ENCODE measurements at places on chromosomes 1 and 21. TPM values are rescaled to one million over a fixed set of nuclear protein-coding genes. Genes with fewer than 3 reads are reported as not detected.

DNA sequence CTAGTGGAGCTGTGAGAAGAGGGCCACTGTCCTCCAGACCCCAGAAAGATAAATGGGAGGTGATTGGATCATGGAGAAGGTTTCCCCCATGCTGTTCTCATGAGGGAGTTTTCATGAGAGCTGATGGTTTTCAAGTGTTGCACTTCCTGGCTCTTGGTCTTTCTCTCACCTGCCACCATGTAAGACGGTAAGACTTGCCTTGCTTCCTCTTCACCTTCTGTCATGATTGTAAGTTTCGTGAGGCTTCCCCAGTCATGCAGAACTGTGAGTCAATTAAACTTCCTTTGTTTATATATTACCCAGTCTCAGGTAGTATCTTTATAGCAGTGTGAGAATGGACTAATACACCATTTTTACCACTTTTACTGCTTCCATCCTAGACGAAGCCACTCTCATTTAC is 27.6 kb downstream of the GPR88 start:
- no peak for DNase-seq

DNA sequence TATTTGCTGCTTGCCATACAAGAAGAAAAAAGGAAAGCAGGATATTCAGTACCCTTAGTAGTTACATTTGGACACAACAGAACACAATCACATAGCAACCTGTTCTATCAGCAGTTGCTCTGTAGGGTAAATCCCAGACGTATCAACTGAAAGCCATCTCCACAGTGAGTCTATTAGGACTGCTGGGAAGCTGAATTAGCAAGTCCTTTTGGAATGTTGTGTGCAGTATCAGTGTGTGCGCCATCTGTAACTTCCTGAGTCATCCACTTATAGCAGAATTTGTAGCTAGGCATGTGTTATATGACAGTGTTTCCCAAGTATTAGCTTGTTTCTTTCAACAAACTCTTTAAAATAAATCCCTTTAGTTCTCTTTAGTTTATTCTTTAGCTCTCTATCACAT is 21.3 kb downstream of the CCDC30 start:
- no peak for DNase-seq

Gene SEC16B
- 21.9 TPM for total RNA-seq

- no peak for DNase-seq
These were observed 1644.0 kb upstream of the B3GALT2 start for GRCh38 chr1:194830387-194830786.

DNA sequence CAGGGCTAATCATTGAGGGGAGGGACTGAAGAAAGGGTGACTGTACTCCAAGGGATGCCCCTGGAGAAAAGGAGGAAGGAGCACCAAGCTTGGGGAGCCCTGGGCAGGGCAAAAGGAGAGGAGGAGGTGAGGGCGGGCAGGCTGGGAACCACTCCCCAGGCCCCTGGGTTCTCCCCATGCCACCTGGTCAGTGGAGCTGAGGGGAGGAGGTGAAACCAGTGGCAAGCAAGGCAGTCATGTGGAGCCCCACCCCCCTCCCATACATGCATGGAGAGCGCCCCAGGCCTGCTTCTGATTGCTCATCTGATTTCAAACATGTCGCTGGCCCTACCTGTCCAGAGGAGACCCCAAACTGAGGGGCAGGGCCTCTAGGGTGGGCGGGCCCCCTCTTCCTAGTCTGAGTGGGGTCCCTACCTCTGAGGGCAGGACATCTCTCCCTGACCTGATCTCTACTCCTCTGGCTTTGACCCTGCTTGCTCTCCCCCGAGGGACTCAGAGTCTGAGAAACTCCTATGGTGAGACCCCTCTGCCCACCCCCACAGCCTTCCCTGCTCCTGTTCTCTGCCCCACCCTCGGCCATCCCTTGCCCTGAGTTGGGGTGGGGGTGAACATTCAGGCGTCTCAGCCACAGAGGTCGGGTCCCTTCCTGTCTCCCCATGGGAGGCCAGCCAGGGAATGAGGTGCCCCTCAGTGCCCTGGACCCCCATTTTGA is 18.6 kb downstream of the INSRR start:
- no peak for DNase-seq

Gene EPHA10
- total RNA-seq, result not detected

Gene STUM
- 0.06 TPM for total RNA-seq

GRCh38 chr1:111739194-111739924 is at the start of gene INKA2:
TSS of gene INKA2 (minus strand) at chr1:111739395. CDS start at chr1:111739242, 153 bp downstream.
- DNase-seq, result peak; percentile 94

GRCh38 chr1:175548774-175549173 is 194.6 kb downstream of the TNR start:
- DNase-seq, result no peak

DNA sequence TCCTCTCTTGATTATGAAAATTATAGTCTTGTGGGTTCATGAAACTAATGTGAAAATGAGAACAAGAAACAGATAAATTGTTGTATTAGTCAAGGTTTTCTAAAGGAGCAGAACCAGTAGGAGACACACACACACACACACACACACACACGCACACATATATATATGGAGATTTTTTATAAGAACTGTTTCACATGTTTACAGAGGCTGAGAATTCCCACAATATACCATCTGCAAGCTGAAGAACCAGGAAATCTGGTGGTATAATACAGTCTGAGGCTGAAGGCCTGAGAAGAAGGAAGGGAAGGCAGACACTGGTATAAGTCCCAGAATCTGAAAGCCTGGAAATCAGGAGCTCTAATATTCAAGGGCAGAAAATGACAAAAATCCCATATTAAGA is 70.9 kb upstream of the RGS18 start:
- DNase-seq, result no peak

GRCh38 chr1:231387770-231388669 is 34.1 kb downstream of the EGLN1 start:
- DNase-seq, result no peak

- peak; percentile 13 for DNase-seq
These were observed 4.3 kb upstream of the LRP8 start for GRCh38 chr1:53332186-53332564.

DNA sequence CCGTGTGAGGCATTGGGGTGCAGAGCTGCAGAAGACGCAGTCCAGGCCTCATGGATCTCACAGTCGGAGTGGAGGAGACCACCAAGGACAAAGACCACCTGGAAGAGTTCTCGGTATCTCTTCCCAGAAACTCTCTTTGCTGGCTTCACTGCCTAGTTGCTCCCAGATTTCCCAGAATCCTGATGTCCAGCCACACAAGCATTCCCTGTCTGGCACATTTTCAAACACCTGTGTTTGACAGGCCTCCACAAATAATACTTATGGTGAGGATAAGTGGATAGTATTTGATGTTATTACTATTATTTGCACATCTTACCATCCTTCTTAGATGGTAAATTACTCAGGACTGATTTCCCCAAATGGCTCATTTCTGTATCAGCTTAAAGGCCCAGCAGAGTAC is 27.7 kb upstream of the KANK4 start:
- DNase-seq, result no peak

DNA sequence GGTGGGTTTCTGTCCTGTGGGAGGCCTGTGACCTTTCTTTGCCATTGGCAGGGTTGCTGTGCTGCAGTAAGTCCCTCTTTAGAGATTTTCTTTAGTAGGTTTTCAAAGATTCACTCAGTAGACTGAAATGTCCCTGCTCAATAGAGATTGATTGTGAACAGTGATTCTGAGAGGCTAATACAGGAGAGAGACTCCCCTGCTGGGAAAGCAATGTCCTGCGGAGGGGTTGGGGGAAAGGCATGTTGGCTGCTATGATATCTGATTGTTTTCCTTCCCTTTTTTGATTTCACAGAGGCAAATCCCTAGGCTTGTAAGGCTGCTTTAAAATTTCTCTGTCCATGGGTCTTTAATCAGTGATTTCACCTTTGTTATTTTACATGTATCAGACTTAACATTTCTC is 589.9 kb downstream of the ADGRL2 start:
- no peak for DNase-seq

GRCh38 chr1:162004441-162004950 is 19.2 kb downstream of the OLFML2B start:
- no peak for DNase-seq

DNA sequence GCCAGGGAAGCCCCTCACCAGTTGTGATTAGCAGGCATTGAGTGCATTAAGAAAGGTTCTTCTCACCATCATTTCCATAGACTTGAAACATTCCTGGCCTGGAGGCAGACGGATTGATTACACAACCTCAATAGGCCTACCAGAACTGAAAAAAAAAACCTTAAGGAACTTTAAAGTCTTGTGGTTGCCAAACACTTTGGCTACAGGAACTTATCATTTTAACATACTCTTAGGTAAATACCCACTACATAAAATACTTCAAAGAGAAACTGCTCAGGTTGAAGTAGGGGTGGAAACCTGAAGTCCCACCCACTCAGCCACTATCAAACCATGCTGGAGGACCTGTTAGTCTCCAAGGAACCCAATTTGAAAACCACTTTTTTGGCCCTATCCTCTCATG is 22.4 kb upstream of the HMGB4 start:
- no peak for DNase-seq

GRCh38 chr1:27348861-27349783 is 7.3 kb downstream of the SYTL1 start:
- DNase-seq, result no peak

Gene PLPPR4
- total RNA-seq, result 0.12 TPM

GRCh38 chr1:15994590-15995351 is 9.3 kb upstream of the SRARP start:
- DNase-seq, result peak; percentile 82

Gene SLFNL1
- 0.27 TPM for total RNA-seq

Gene CYP4A11
- 176 TPM for total RNA-seq

- DNase-seq, result no peak
These were observed 27.7 kb downstream of the PLPP3 start for GRCh38 chr1:56551691-56552090.

- peak; percentile 51 for DNase-seq
These were observed 32.9 kb downstream of the DUSP10 start for GRCh38 chr1:221708987-221709386.

Gene TNFRSF18
- 0.27 TPM for total RNA-seq

DNA sequence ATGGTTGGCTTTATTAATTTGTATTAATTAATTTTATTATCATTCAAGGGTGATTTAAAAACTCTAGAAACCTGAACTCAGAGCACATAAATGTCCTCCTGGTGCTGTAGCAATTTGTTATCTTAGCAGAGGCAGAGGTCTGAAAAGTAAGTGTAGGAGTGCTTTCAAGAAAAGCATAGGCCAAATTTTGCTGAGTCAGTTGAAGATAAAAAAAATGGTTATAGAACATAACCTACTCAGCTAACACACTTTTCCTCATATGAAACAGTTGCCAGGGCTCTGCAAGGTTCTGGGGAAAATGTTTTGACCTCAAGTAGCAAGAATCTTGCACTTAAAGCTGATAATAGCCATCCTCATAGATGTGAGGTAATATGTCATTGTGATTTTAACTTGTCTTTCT is 53.5 kb upstream of the CHODL start:
- DNase-seq, result no peak

Gene FCGR2B
- 16.5 TPM for total RNA-seq

Gene RGS18
- 2.4 TPM for total RNA-seq

DNA sequence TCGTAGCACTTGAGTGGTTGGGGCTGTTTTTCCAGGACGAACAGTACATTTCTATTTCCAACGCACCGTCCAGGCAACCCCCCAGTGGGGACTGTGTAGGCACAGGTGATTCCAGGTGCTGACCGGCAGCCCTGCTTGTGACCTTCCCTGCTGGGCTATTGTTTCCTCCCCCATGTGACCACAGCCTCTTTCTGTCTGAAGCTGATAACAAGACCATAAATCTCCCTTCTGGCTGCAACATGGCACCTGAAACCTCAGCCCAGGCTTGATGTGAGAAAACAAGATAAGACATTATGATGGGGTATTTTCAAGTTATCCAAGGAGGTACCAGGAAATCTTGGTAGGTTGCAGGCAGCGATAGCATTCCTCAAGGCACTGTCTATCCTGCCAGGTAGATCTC is 48.2 kb downstream of the HLX start:
- DNase-seq, result no peak

GRCh38 chr1:176996456-176997090 is 167.9 kb downstream of the ASTN1 start:
- DNase-seq, result no peak

Gene DPH5
- 19.7 TPM for total RNA-seq

- DNase-seq, result peak; percentile 28
These were observed 12.6 kb downstream of the NHLH2 start for GRCh38 chr1:115828101-115829022.

DNA sequence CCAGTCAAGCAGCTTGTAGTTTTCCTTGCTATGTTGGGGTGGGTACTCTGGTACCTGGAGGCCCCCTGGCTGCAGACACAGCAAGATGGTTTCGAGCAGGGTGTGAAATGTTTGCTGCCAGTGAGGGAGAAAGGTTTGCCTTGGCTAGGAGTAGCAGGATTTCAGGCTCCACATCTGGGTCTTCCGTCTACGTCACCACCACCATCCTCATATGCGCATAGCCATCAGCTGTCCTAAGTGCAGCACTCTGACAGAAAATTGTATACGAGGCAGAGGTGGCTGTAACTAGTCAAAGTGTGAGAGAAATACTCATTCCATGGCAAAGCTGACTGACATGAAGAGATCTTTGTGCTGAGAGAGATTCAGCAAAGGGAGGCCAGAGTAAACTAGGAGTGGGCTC is 212.6 kb downstream of the NFIA start:
- no peak for DNase-seq

Gene C1orf94
- total RNA-seq, result not detected

DNA sequence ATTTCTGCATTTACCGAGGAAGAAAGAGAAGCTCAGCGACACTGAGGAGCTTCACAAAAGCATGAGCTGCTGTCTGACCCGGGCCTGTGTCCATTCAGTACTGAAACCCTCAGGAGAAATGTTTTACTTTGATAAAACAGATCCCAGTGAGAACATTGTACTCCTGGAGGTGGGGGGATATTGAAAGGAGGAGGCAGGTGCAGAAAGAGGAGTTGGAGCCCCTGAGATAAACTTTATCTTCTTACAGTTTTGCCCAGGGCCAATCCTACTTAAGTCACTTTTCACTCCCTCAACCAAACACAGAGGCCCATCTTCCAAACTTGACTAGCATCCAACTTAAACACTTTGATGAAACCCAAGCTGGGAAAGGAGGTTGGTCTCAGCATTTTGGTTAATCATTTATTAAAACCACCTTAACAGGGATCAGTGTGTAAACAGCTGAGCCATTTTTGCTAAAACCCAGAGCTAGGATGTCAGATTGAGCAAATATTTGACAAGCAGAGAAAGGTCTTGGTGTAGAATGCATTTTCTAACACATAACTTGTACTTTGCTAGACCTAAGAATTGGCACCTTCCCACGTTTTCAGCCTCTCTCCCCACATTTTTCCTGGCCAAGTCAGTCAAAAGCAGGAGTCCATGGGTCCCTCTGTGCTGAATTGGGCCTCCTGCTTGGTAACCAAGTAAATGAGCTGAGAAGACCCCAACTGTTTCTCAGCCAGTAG is 32.5 kb upstream of the SARS1 start:
- DNase-seq, result no peak

All from right lobe of liver (tissue), 6 donors.